Stimulated activated CD8-positive, alpha-beta memory T cell treated with anti-CD3 and anti-CD28 coated beads, Interleukin-7, amount 100 ng/mL, for 24 hours (primary cell): ENCODE measurements at places on chromosomes 13 and 19.

GRCh38 chr13:36090592-36090991 is 40.6 kb downstream of the DCLK1 start:
- no peak for DNase-seq

- no peak for DNase-seq
These were observed 22.9 kb downstream of the CD70 start for GRCh38 chr19:6568010-6568526.

GRCh38 chr19:51372649-51373504 is at the start of gene NKG7:
TSS of gene NKG7 (minus strand) at chr19:51372654. CDS start at chr19:51372535, 119 bp downstream.
- peak; percentile 68 for DNase-seq

DNA sequence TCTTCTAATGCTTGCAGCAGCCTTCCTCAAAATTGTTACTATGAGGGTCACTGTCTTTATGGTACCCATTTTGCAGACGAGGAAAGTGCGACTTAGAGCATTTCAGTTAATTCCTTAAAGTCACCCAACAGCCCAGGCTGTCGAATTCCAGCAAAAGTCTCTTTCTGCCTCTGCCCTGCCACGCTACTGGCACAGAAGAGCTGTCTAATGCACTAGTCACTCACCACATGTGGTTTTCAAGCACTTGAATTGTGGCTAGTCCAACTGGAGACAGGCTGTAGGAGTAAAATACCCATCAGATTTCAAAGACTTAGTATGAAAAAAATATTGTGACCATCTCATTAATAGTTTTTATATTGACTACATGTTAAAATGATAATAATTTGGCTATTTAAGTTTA is 1.7 kb downstream of the FPR1 start:
- no peak for DNase-seq

GRCh38 chr13:34900288-34900739 is 41.8 kb upstream of the NBEA start:
- no peak for DNase-seq

DNA sequence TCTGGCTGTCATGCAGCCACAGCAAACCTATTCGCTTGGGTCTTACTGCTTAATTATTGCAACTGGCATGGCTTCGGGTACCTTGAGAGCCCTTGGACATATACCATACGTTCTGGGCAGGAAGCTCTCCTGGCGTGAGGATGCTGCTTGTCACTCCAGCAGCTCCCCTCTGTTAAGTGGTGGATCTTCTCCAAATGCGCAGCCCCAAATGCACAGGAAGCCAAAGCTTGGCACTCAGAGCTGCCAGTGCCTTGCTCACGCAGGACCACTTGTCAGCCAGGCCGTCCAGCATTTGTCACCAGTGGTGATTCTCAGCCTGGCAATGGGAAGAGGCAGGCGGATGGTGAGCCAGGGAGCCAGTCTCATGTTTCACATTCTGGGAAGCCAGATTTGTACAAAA is 158.6 kb downstream of the KATNAL1 start:
- no peak for DNase-seq

GRCh38 chr13:93180356-93180969 is 46.1 kb upstream of the GPC6 start:
- DNase-seq = no peak

DNA sequence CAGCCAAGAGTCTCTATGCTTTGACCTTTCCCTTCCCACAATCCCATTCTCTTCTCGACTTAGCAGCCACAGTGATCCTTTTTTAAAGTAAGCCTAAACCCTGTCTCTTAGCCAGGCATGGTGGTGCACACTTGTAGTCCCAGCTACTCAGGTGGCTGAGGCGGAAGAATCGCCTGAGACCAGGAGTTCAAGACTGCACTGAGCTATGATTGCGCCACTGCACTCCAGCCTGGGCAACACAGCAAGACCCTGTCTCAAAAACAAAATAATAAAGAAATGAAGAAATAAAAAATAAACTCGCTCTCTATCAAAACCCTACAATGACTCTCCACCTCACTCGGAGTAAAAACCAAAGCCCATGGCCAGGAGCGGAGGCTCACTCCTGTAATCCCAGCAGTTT is 14.7 kb downstream of the TEX101 start:
- DNase-seq = no peak
